ENCODE measurements at places on chromosomes 6 and 20. TPM values are rescaled to one million over a fixed set of nuclear protein-coding genes. Genes with fewer than 3 reads are reported as not detected.

DNA sequence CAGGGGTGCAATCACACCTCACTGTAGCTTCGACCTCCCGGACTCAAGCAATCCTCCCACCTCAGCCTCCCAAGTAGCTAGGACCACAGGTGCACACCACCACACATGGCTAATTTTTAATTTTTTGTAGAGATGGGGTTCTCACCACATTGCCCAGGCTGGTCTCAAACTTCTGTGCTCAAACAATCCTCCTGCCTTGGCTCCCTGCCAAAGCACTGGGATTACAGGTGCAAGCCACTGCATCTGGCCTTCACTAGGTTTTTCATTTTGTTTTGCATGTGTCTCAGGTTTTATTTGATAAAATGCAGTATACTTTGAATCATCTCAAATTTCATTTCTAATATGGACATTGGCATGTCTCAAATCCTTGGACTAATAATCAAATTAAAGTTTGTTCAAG is 98.7 kb downstream of the SLC16A10 start:
- no peak overlapping the region for H3K27ac ChIP-seq
- H3K36me3 ChIP-seq: no peaks in the 10 kb centered on the region
- H3K27me3 ChIP-seq: no peaks in the 10 kb centered on the region
- H3K4me1 ChIP-seq: no peaks in the 10 kb centered on the region
- no peak overlapping the region for H3K4me3 ChIP-seq
- DNase-seq: no peak

MPC1 gene
- 43.8 TPM for total RNA-seq

DNA sequence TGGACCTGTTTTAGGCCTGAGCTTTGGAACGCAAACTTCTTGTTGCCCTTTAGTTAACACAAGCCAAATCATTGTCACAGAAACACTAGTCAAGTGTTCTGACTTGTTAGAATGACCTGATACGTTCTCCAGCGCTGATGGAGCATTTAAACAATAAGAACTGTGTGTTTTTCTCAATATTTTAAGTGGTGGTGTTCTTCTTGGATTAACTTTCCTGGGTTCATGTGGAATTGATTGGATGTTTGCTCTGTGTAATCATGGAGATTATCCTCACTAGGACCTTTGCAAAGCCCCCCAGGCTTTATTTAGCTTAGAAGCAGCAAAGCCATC is 1.6 kb downstream of the LRRC1 start:
- H3K27me3 ChIP-seq: no peaks in the 10 kb centered on the region
- H3K4me1 ChIP-seq: no peaks in the 10 kb centered on the region
- H3K4me3 ChIP-seq: peak overlapping the region; percentile 90
- no peaks in the 10 kb centered on the region for H3K36me3 ChIP-seq

DNA sequence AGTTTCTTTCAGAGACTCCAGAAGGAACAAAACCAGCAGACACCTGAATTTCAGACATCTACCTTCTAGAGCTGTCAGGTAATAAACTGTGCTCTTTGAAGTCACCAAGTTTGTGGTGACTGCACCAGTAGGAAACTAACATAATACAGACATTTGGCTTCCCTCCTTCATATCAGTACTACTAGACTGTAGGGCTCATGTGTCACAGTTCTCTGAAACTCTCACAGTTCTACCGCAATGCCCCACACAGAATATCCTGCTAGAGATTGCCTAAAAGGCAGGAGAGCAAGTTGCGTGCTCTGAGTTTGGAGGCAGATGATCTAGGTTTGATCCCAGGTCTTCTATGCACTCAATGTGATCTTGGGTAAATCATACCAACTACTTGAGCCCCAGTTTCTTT is 205.0 kb upstream of the LRFN2 start:
- H3K36me3 ChIP-seq: no peaks in the 10 kb centered on the region
- H3K27ac ChIP-seq: no peak overlapping the region
- no peaks in the 10 kb centered on the region for H3K4me1 ChIP-seq
- no peak for DNase-seq
- H3K27me3 ChIP-seq: no peaks in the 10 kb centered on the region

DNA sequence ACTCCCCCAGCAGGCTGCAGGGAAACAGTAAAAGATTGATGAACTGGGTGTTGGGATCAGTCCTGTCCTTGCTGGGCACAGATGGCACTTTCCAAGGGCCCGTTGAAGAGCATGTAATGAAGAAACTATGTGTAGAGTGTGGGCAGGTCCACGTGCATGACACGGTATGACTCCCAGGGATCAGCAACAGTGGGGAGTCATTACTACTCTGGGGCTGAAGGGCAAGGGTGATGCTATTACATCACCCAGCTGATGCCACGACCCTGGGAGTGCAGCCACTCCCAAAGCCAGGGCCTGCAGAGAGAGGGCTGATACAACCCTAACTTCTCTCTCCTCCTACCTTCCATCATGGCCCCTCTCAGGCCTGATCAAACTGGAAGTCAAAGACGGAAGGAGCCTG is 20.1 kb downstream of the KCNK17 start:
- H3K27me3 ChIP-seq: no peaks in the 10 kb centered on the region
- no peak overlapping the region for H3K27ac ChIP-seq
- no peak overlapping the region for H3K4me3 ChIP-seq
- no peaks in the 10 kb centered on the region for H3K4me1 ChIP-seq

DNA sequence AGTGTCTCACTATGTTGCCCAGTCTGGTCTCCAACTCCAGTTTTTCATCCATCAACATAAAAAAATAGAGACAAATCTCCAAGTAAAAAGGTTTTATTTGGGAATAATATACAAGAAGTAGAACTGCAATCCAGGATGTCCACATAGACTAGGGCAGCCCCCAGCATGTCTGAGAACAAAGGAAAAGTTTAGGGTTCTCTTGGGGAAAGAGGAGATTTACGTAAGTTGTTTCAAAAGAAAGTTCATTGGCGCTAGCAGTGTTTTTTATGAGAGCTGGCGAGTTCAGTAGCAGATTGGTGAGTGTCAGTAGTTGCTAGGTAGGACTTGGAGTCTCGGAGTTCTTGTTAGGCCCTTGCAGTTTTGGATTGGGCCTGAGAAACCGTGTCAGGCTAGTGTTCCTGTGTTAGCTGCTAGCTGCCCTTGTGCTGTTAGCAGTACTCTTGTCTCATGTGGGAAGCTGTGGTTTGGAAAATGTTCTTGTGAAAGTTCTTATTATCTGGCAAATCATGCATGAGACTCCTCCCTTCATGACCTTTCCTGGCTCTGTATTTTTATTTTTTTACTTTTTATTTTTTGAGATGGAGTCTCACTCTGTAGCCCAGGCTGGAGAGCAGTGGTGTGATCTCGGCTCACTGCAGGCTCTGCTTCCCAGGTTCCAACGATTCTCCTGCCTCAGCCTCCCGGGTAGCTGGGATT is 24.7 kb downstream of the TTLL9 start:
- H3K4me3 ChIP-seq: peak overlapping the region; percentile 24
- DNase-seq: peak; percentile 45
- no peaks in the 10 kb centered on the region for H3K4me1 ChIP-seq
- peak overlapping the region; percentile 56 for H3K27ac ChIP-seq

DNA sequence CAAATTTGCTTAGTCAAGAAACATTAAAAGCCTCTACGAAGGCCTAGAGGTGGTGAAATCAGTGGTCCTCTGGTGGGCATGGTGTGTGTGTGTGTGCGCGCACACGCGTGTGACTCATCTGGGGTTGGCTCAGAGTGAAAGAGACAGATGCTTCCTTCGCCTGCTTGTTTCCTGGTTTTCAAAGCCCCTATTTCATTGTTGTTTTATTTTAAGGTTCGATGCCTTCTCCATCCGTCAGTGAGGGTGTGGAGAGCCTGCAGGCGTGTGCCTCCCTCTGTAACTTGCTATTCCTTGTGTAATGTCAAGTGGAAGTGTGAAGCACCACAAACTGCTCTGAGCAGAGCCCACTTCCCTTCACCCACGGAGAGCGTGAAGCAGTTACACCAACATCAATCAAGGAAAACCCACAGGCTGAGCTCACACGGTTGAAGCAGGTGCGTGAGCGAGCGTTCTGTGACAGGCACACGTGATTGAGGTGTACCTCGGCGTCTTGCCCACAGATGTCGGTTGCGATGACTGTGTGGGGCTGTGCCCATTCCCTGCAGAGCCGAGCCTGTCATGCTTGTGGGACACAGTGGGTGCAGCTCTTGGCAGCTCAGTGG is 233.9 kb downstream of the PRL start:
- H3K4me1 ChIP-seq: peaks cover 17% of the 10 kb centered on the region
- H3K4me3 ChIP-seq: no peak overlapping the region
- H3K36me3 ChIP-seq: no peaks in the 10 kb centered on the region
- no peak overlapping the region for H3K27ac ChIP-seq
- H3K27me3 ChIP-seq: no peaks in the 10 kb centered on the region

DNA sequence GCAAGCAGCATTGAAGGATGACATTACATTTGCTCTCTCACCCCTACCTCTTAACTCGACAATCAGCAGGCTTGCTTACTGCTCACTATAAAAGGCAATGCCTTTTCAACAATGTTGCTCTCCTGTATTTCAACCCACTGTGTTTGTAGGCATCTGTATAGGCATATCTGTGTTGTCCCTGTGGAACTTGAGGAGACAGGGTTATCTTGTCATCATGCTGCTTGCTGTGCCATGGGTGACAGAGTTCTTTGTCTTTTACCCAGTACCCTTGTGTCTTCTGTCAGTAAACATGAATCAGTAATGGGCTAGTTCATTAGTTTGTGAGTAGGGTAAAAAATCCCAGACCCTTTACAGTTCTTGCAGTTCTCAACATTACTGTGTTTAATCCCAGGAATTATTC is 25.2 kb downstream of the PHF3 start:
- no peaks in the 10 kb centered on the region for H3K36me3 ChIP-seq
- H3K27ac ChIP-seq: no peak overlapping the region
- DNase-seq: no peak
- no peak overlapping the region for H3K4me3 ChIP-seq

FAM83B gene
- total RNA-seq: not detected

DNA sequence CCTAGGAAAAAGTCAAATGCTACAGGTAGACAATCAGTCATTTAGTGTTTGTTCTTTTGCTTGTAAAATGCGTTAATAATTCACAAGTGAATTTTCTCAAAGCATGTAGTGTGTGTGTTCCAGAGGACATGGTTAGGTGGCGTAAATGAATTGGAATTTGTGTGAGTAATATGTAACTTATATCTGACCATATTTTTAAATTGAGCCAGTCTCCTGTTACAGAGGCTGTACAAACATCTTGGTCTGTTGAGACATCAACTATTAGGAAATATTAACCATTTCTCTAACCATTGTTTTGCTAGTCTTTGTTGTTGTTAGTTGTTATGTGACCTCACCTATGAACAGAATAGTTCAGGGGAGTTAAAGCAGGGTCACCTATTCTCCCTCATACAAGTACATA is 22.7 kb downstream of the MCM8 start:
- DNase-seq: no peak
- H3K4me3 ChIP-seq: no peak overlapping the region
- H3K27me3 ChIP-seq: no peaks in the 10 kb centered on the region
- H3K4me1 ChIP-seq: no peaks in the 10 kb centered on the region

DNA sequence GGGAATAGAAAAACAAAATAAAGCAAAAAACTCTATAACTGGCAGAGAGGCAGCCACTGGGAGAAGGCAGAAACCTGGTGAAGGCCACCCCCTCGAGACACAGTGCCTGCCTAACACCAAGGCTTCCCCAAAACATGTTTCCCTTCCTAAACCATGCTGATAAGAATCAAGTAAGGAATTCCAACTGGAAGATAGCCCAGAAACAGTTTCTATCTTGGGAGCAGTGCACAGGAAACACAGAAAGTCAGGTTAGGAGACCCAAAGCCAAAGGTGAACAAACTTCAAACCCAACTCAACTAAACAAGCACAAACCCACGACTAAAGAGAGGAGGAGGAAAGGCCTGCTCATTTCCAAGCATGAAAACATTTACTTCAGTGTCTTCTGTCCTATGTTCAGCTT is 433.7 kb upstream of the RGS17 start:
- peaks cover 25% of the 10 kb centered on the region for H3K4me1 ChIP-seq
- no peak overlapping the region for H3K4me3 ChIP-seq
- DNase-seq: no peak

DNA sequence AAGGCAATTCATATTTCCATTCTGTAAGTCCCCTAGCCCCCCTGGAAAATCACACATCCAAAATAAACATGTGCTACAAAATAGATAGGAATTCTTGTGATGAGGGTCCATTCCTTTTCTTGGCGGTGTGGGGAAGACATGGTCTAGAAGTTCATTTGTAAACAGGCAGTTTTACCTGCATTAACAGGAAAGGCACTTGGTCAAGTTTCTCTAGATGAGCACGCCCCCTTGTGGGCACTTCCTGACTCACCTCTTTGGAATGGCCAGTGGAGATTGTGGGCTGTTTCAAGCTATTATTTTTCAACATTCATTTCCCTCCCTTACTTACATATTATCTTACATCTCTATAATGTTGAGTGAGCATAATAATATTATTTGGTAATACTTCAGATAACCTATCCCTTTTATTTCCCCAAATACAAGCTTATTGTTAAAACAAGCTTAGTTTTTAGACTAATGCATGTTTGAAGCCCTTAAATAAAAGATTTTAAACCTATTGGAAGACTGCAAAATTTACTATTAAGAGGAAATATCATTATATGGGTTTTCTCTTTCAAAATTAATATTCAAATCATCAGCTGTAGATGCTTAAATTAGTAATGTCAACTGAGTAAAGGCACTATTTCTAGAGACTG is 92.1 kb downstream of the TASP1 start:
- H3K36me3 ChIP-seq: no peaks in the 10 kb centered on the region
- no peaks in the 10 kb centered on the region for H3K27me3 ChIP-seq
- peaks cover 6% of the 10 kb centered on the region for H3K4me1 ChIP-seq
- DNase-seq: peak; percentile 15

GRCh38 chr6:4401408-4402368 is 266.3 kb upstream of the ECI2 start:
- no peaks in the 10 kb centered on the region for H3K27me3 ChIP-seq
- H3K27ac ChIP-seq: no peak overlapping the region
- H3K4me3 ChIP-seq: no peak overlapping the region
- H3K36me3 ChIP-seq: no peaks in the 10 kb centered on the region
- peaks cover 20% of the 10 kb centered on the region for H3K4me1 ChIP-seq

DNA sequence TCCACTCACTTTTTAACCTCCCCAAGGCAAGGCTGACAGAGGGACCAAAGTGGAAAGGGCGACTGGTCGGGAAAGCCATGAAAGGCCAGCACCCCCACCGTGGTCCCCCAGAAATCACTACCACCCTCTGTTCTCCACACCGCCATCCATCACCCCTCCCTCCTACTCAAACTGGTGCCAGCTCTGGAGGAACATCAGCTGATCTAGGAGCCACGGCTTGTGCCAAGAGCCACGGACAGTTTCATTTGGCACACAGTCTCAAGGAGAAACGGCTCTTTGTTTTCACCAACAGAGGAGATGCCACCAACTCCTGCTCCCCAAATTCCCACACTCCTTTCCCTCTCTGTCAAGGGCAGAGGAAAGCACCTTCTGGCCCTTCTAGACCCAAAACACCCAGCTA is 26.0 kb downstream of the TBC1D7 start:
- H3K27me3 ChIP-seq: no peaks in the 10 kb centered on the region
- no peak overlapping the region for H3K4me3 ChIP-seq
- peak overlapping the region; percentile 47 for H3K27ac ChIP-seq
- DNase-seq: no peak
- no peaks in the 10 kb centered on the region for H3K36me3 ChIP-seq
